ENCODE measurements at places on chromosomes 6 and 20. TPM values are rescaled to one million over a fixed set of nuclear protein-coding genes. Genes with fewer than 3 reads are reported as not detected.
A peak's percentile ranks its signal among the peaks of the same experiment; 100 is the strongest.

- H3K36me3 ChIP-seq = no peaks in the 10 kb centered on the region
- H3K27me3 ChIP-seq = no peaks in the 10 kb centered on the region
- no peak overlapping the region for H3K27ac ChIP-seq
- no peak overlapping the region for H3K4me3 ChIP-seq
Observed at GRCh38 chr6:134642279-134642678, 307.6 kb downstream of the ALDH8A1 start.

DNAH8 gene
- total RNA-seq = 0.02 TPM

FBXL4 gene
- 13.8 TPM for total RNA-seq

DNA sequence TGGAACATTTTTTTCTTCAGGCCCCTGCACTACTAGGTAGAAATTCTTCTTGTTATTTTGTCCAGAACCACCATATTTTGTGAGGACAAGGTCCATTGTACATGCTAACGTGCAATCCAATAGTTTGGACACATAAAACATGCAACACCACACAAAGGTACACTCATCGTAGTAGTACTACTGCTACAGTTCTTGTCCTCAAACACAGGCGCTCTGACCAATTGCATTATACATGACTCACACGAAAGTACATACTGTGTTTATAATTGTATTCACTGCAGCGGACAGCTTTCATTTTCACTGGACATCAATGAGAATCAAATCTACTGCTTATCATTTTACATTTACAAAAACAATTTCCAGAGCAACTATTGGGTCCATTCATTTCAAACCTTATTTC lies 15.3 kb upstream of the SMLR1 start:
- DNase-seq = no peak
- H3K27me3 ChIP-seq = peaks cover 2% of the 10 kb centered on the region
- no peak overlapping the region for H3K27ac ChIP-seq
- H3K4me1 ChIP-seq = no peaks in the 10 kb centered on the region
- no peak overlapping the region for H3K4me3 ChIP-seq

DNA sequence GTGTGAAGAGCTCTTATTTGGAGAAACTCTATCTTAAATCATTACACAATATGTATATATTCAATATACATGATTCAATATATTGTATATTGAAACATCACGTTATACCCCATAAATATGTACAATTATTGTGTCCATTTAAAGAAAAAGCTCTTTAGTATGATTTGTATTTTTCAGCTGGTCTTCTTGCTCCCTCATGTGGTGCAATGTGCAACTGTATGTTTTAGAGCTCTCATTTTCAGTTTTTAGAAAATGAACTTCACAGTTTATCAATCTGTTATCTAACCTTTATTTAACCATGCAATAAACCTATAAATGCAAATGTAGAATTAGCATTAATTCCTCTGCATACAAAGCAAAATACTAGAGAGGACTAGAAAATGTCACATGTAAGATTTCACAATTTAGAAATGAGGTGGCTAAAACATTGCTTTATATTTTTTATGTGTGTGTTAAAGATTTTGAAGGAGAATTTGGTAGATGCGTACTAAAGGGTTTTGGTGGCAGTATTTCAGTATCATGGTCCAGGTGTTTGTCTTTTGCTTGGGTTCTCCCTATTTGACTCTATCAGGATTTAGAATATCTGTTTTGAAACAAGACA lies 167.1 kb downstream of the PHF3 start:
- H3K36me3 ChIP-seq = no peaks in the 10 kb centered on the region
- no peaks in the 10 kb centered on the region for H3K4me1 ChIP-seq
- DNase-seq = no peak
- no peak overlapping the region for H3K4me3 ChIP-seq
- no peaks in the 10 kb centered on the region for H3K27me3 ChIP-seq

DNA sequence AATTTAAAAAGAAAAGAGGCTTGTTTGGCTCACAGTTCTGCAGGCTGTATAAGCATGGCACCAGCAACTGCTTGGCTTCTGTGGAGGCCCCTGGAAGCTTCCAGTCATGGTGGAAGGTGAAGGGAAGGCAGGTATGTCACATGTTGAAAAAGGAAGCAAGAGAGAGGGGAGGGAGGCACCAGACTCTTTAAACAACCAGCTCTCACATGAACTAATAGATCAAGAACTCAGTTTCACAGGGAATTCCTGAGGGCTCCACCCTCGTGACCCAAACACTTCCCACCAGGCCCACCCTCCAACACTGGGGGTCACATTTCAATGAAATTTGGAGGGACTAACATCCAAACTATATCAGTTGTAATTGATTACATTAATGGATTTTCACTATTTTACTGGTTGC lies 127.9 kb upstream of the MLIP start:
- DNase-seq = no peak
- no peak overlapping the region for H3K4me3 ChIP-seq
- no peaks in the 10 kb centered on the region for H3K4me1 ChIP-seq

DNA sequence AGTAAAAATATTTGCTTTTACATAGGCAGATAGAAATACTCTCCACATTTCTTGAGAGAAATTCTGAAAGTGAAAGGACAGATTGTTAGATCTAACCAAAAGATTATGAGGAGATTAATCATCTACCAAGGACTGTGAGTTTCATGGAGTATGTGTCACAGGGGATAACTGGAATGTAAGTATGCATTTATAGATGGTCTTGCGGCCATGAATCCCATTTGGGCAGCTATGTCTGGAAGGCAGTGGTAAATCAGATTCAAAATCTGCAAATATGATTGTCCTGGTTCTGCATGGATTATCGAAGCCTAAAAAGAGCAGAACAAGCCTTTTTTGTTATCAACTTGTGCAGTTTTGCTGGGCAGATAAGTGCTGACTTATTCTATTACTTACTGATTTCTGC lies 293.8 kb downstream of the RFPL4B start:
- H3K36me3 ChIP-seq = no peaks in the 10 kb centered on the region
- no peaks in the 10 kb centered on the region for H3K4me1 ChIP-seq
- no peak for DNase-seq
- H3K27me3 ChIP-seq = no peaks in the 10 kb centered on the region
- no peak overlapping the region for H3K27ac ChIP-seq

GRCh38 chr20:35899064-35899463 lies 55.2 kb downstream of the SCAND1 start:
- H3K4me3 ChIP-seq = no peak overlapping the region
- H3K27ac ChIP-seq = no peak overlapping the region
- H3K36me3 ChIP-seq = peaks cover 14% of the 10 kb centered on the region
- no peaks in the 10 kb centered on the region for H3K27me3 ChIP-seq

- peaks cover 36% of the 10 kb centered on the region for H3K4me1 ChIP-seq
- H3K27me3 ChIP-seq = peaks cover 5% of the 10 kb centered on the region
- H3K4me3 ChIP-seq = peak overlapping the region; percentile 97
- no peak for DNase-seq
Observed at GRCh38 chr6:30618270-30618797, 694 bp downstream of the MRPS18B start.

Measured in activated CD4-positive, alpha-beta memory T cell treated with anti-CD3 and anti-CD28 coated beads for 36 hours (primary cell).